Stimulated activated CD4-positive, alpha-beta T cell treated with anti-CD3 and anti-CD28 coated beads, TNF-alpha, amount 100 ng/mL, for 24 hours (primary cell): ENCODE measurements at places on chromosomes 4 and X.

DNA sequence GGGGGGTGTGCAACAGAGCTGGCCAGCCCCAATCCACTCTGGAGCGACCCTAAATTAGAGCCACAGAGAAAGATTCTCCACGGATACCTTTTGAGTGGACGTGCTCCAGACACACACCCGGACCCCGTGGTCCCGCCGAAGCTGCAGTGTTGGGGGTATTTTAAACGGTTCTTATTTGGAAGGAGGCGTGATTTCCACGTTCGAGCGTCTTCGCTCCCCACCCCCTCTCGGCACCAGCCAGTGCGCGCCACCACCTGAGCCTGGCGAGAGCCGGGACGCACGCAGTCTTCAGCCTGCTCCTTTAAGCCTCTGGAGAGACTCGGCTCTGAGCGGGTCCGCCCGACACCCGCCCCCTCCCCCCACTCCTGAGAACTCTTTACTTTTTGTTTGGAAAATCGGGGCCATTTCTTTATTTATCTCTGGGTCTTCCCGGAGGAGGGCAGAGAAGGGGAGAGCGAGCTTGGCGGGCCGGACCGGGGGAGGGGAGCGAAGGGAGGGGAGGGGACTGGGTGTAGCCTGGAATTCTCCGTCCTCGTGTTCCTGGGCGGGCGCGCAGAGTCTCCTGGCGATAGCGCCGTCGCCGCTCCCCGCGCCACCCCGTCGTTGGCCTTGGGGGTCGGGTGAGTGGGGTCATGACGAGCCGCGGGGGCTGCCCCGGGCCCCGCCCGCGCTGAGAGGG is 668 bp upstream of the PTCHD1 start:
- no peak for DNase-seq

DNA sequence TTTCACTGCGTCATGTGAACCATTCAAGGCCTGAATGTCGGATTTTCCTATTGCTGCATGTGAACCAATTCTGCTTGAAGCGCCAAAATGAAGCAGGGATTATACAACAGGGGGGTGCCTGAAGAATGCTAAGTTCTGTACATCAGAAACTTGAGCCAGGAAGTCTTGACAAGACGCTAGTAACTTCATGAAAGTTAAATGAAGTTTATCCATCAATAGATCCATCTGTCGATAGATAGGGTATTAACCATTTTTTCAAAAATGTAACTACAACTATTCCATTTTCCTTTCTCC is 590 bp upstream of the NAF1 start:
- DNase-seq, result no peak

DNA sequence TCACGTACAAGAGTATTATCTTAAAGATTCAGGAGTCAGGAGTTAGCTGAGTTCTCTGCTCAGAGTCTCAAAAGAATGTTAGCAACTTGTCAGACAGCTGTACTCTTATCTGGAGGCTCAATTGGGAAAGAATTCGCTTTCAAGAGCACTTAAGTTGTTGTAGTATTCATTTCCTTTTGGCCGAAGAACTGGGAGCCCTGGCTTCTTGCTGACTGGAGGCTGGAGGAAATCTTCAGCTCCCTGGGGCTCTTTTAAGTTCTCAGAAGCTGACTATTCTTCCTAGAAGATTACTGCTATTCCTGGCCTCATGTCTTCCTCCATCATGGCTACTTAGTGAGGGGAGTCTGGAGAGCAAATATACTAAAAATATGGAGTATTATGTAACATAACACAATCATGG is 587.2 kb downstream of the EPHA5 start:
- no peak for DNase-seq

- no peak for DNase-seq
Observed at GRCh38 chr4:170111085-170111484, 21.3 kb upstream of the AADAT start.

- DNase-seq, result no peak
Observed at GRCh38 chrX:30643313-30643821, 9.9 kb upstream of the GK start.

DNA sequence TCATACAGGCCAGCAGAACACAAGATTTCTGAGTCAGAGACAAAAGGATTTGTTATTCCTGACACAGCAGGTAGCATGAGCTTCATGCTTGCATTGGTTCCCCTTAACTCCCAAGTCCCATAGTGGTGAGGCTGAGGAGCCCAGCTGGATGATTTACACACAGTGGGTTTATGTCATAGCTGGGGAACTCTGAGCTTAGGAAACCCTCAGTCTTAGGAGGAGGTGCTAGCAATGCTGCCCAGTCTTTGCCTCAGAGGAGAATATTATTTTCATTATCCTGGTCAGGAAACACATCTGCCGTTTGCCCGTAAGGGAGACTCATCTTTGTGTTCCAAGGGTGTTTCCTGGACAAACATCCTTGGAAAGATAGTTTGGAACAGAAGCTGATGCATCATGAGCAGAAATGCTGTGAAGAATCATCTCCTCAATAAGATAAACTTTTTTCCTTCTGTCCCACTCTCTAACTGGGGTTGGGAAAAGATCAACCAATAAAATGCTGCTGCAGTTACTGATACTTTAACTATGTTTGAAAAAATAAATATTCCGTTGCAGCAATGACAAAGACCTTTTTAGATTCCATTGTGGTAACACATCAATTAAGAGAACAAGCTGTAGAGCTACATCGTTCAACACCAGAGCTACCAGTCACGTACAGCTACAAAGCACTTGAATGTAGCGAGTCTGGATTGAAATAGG is 146.8 kb downstream of the DCLK2 start:
- no peak for DNase-seq

GRCh38 chr4:109944591-109944990 is 31.9 kb downstream of the EGF start:
- DNase-seq, result no peak

GRCh38 chrX:63250253-63250868 is 100.8 kb downstream of the SPIN4 start:
- DNase-seq, result peak; percentile 0

DNA sequence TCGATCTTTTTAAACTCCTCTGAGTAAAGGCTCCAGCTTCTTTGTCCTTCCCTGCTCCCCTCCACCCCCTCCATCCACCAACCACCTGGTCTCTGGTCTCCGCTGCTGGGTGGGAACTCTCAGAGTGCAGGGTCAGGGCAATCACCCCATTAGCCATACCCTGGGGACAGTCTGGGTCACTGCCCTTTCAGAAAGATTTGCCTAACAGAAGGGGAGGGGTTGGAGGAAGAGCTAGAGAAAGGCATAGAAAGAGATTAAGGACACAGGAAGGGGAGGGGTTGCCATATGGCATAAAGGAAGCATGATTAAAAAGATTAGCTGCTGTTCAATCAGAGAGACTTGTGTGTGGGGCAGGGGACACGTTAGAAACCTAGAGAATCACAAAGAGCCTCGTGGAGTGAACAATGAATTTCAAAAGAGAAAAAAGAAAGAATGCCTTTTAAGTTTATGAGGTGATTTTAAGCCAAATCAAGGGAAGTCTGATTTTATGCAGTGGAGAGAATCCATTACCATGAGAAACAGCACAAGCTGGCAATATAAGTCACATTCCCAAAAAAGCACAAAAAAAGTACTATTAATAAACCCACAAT is 115.5 kb upstream of the ACSL4 start:
- no peak for DNase-seq

DNA sequence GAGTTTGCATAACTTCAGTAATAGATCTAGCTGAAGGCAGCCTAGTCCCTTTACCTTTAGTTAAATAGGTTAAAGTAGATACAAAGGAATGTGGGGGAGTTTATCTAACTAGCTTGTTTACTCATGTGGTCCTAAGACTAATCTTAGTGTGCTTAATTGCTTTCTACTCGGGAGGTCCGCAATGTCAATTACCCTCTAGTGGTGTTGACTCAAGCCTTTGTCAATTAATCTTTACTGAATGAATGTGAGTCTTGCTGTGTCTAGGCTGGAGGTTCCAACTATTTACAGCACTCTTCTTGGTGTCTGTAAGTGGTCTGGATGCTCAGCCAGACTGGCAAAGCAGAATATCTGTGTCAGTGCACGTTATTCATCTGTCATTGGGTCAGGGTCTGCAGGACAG is 17.9 kb upstream of the YTHDC1 start:
- no peak for DNase-seq

GRCh38 chrX:116436358-116436816 is at the start of gene SLC6A14:
SLC6A14 (plus strand) TSS chrX:116436606; CDS start chrX:116436710, 104 bp downstream.
- no peak for DNase-seq

- no peak for DNase-seq
Observed at GRCh38 chr4:147139455-147140198, 194.0 kb upstream of the TTC29 start.

- no peak for DNase-seq
Observed at GRCh38 chr4:37524267-37524666, 161.9 kb downstream of the RELL1 start.

DNA sequence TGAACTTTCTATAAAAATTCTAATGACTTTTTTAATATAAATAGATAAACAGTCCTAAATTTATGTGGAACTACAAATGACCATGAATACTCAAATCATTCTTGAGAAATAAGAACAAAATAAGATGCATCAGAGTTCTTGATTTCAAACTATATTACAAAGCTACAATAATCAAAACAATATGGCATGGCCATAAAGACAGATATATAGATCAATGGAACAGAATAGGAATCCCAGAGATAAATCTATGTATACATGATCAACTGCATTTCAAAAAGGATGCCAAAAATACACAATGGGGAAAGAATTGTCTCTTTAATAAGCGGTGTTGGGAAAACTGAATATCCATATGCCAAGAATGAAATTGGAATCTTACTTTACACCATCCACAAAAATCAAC is 98.4 kb upstream of the IL15 start:
- DNase-seq, result no peak

DNA sequence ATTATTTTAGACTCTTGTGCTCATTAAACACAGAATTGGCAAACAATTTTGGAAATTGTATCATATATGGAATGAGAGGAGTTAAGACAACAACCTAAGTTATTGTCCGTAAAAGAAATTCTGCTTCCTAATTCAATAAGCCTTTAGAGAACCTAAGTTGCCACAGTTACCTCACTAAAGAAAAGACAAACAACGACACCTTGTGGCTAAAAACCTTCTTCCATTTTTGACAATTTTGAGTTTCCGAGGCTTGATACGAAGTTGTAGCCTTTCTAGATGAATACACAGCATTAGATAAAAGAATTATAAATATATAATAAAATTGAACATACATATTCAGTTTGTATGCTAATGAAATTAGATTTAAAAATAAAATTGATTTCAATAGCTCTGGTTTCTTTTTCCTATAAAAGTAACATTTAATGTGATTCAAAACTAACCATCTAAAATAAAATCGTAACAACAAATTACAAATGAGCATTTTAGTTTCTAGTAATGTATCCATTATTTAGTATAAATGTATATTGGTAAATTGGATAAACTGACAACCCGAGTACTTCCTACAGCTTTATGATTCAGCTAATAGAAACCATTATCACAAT is 275.1 kb downstream of the GPM6A start:
- no peak for DNase-seq

DNA sequence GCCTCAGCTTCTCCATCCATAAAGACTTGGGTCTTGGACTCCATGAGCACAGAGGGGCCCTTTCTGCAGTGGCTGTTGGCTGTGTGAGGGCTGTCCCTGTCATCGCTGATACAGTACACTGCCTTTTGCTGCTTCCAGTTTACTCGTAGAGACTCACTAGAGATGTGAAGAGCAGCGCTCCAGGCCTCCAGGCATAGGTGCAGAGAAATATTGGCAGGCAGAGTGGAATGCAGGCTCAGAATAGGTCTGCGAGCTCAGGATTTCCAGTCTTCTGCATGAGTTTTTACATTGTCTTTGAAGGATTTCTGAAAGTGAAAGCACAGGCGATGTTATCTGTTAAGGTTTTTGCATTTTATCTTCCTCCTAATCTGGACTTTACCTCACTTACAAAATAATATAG is 97.4 kb downstream of the AASDH start:
- DNase-seq, result no peak

GRCh38 chrX:112688242-112688641 is 8.5 kb upstream of the LHFPL1 start:
- no peak for DNase-seq
